Fibroblast of skin of right quadriceps (primary cell): ENCODE measurements at places on chromosomes 3 and 15.

DNA sequence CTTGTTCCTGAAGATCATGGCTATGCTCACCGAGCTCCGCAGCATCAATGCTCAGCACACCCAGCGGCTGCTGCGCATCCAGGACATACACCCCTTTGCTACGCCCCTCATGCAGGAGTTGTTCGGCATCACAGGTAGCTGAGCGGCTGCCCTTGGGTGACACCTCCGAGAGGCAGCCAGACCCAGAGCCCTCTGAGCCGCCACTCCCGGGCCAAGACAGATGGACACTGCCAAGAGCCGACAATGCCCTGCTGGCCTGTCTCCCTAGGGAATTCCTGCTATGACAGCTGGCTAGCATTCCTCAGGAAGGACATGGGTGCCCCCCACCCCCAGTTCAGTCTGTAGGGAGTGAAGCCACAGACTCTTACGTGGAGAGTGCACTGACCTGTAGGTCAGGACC, 35.2 kb downstream of the NR1I2 start:
- no peak for DNase-seq

GRCh38 chr3:197196192-197196591, 102.2 kb downstream of the DLG1 start:
- DNase-seq, result no peak

DNA sequence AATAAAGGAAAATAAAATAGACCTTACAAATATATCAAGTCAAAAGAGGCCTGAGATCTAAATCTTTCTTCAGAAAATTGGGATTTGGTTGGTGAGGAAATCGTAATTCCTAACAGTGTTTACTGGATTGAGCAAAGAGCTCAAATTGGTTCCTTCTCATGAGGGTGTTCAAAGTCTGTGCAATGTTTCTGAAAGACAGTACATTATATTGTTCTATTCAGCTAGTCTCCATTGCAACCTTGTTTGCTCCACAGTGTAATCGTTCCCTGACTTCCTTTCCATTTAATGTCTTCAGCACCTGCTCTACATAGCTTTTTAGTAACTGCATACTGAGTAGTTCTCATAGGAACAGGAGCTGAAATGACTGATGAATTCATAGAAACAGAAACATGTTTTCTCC, 326.8 kb downstream of the SUCLG2 start:
- DNase-seq, result no peak

GRCh38 chr15:52134502-52135144, 22.0 kb upstream of the BCL2L10 start:
- DNase-seq, result no peak

DNA sequence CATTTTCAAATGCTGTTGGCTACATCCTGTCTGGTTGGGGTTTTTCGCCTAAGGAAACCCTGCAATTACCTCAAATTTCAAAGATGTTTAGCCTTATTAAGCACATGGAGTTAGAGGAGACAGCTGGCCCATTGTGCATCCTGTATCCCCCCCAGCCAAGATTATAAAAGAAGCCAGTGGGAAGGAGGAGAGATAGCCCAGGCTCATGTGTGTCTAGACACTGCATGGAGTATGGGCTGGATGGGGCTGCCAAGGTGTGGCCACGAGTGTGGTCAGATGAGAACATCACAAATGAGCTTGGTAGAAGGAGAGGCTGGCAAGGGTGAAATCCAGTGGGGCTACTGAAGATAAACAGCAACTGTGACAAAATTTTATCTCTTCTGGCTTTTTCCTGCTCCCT, 270.0 kb upstream of the TBC1D5 start:
- DNase-seq, result no peak

DNA sequence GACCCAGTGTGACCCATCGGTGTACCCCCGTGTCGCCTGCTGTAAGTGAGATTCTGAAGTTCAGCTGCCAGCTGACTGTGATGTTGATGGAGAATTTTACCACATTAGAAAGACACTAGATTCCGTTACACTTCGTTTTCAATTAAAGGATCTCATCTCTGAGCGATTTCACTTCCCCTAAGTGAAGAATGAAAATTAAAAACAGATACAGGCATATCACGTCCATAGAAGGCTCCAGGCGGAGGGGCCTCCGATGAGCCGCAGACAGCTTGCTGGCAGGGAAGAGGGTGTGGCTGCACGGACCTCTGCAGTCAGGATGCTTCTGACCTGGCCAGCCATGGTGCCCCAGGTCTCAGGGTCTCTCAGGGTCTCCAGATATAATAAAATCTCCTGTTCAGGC, 6.6 kb upstream of the CPN2 start:
- DNase-seq, result peak; percentile 48

- peak; percentile 35 for DNase-seq
These were observed 296.6 kb downstream of the SUCLG2 start for GRCh38 chr3:67357610-67358458.

- DNase-seq, result peak; percentile 76
These were observed 2.2 kb downstream of the RBP1 start for GRCh38 chr3:139537361-139537760.

DNA sequence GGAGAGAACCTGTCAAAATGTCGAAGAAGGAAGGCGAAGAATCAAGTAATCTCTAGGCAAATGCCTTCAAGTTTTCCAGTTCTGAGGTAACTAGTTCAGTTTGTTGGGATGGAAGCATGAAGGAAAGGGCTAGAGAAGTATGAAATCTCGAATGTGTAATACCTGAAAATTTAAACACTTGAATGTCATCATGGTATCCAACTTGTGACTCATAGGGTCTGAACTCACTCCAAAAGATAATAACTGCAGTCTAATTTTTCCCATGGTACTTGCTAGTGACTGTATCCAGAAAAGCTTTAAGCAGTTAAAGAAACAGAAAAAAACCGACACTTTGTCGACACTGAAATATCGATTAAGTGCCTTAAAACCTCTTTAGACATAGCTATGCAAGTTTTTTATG, 102.9 kb upstream of the CHRM5 start:
- DNase-seq, result peak; percentile 43

- peak; percentile 18 for DNase-seq
These were observed 32.0 kb downstream of the AP4E1 start for GRCh38 chr15:50940506-50940905.

- DNase-seq, result no peak
These were observed 2.1 kb downstream of the TIGIT start for GRCh38 chr3:114295946-114296345.

DNA sequence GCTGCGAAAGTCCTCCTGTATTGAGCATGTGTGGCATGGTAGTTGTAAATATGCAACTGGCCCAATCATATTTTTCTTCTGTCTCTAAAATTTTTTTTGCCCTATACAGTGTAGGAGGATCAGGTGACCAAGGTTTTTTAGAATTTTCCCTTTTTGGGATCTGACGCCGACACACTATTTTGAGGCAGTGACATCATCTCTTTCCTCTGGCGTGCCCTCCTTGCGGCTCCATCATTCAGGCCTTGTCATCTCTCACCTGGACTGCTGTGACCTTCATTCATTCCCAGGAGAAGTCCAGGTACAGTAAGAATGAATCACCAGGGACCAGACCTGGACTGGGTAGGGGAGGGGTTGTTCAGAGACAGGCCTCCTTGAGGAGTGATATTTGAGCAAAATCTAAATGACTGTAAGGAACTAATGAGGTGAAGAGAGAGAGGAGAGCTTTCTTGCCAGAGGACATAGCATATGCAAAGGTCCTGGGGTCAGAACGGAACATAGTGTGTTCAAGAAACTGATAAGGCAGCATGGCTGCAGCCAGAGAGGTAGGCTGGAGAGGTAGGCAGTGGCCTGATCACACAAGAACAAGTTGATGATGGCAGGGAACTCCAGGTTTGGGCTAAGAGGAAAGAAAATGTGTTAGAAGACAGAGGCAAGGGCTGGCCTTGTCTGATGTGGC, 38.7 kb downstream of the ARNT2 start:
- DNase-seq, result no peak

DNA sequence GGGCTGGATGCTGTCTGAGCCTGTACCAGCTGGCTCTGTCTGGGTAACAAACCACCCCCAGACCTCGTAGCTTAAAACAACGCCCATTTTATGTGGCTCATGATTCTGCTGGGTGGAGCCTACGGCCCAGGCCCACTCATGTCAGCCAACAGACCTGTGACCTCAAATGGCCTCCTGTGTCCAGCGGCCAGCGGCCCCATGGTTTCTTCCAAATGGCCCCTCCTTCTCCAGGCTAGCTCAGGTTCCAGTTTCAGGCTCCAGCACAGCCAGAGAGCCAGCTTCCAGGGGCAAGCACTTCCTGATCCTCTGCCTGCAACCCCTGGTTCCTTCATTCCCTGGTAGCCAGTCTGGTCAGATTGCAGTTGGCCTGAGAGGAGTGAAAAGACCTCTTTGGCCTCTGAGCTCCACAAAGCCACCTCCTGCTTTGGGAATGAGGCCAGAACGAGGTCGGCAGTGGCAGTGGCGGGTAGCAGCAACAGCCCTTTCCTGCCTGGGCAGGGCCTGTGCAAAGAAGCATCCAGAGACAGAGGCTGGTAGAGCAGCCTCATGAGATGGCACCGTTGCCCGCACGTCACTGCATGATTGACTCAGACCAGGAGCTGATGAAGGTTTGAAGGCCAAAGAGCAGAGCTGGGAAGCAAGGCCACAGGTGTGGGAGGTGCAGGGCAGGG, 21.0 kb upstream of the PLXNA1 start:
- no peak for DNase-seq

DNA sequence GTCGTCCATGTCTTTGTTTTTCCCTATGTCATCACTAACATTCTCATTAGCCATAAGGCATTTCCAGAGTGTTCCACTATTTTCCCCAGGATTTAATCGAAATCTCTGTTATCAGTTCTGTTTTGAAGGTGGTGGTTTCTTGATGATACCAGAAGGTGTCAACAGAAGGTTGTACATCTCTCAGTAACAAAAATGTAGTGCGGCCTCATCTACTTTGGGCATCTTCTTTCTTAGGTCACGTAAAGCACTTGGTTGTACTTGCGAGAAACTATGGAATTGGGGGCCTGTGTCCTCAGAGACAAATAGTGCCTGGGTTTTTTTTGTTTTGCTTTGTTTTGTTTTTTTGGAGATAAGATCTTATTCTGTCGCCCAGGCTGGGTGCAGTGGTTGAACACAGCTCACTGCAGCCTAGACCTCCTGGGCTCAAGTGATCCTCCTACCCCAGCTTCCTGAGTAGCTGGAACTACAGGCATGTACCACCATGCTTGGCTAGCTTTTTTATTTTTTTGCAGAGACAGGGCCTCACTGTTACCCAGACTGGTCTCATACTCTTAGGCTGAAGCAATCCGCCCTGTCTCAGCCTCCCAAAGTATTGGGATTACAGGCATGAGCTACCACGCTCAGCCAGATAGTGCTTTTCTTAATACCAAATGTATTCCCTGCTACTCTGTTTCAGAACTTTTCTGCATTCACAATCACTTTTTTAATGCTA, 61.2 kb upstream of the FURIN start:
- DNase-seq, result peak; percentile 18

DNA sequence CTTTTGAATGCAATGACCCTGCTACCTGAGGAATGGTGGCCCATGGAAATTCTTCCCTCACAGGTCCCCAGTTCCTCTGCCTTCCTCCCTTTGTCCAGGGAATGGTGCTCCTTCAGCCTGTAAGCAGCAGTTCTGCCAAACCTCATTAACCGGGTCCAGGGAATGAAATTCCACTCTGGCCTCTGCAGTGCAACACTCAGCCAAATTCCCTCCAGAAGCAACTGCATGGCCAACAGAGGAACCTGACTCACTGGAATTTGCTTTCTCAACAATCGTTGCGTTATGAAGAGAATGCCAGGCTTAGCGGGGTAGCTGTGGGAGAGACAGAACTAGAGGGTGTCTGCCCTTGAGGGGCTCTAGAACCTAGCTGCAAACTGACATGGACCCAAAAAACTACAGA, 449.4 kb upstream of the PROK2 start:
- DNase-seq, result peak; percentile 73

DNA sequence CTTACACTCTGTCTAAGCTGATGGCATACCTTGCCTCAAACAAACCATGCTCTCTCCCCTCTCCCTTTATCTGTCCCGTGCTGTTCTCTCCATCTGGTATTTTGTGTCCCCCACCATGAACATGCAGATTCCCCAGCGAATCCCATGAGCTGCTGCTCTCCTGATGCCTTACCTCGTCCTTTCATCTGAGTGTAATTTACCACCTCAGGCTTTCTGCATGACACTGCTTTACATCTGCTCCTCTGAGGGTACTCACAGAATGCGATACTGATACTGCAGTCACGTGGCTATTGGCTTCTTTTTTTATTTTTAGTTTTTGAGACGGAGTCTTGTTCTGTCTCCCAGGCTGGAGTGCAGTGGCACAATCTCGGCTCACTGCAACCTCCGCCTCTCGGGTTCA, 341.7 kb downstream of the PTPRG start:
- DNase-seq, result no peak

DNA sequence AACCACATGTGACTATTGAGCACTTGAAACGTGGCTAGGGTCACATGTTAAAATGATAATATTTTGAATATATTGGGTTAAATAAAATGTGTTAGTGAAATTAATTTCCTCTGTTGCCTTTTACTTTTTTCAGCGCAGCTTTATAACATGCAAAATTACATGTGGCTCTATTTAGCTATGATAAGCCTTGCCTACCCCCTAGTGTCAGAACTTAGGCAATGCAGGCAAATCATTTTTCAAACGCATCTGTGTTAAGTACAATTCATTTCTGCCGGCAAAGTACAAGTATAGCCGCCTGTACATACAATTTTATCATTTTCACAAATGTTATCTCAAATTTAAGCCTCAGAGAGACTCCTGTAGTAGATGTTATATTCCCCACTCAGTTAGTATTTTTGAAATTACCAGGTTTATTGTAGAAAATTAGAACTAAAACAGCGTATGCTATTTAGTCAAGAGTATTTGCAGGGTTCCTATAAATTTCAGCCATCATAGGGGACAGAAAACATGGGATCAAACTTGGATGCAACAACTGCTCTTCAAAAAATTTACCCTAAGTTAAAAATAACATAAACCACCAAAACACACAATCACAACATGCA, 56.1 kb downstream of the TAFA4 start:
- DNase-seq, result peak; percentile 48

GRCh38 chr15:92645731-92646130, 9.8 kb downstream of the FAM174B start:
- DNase-seq, result no peak

GRCh38 chr3:7209098-7209497, 348.2 kb downstream of the GRM7 start:
- DNase-seq, result no peak

DNA sequence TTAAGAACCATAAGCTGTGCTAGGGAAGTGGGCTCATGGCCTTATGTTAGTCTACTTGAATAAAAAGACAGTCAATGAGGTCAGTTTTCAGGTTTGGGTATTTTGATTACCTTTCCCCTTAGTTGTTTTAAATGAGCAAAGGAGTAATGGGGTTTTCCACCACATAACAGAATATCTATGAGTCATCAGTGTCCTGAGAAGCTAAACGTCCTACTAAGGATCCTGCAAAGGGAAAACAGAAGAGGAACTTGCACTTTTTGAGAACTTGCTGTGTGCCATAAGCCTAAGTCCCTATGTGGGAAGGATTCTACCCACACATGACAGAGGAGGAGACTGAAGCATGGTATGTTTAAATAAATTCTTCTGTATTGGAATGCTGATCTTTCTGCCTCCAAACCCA, 292.8 kb upstream of the TMC3 start:
- DNase-seq, result peak; percentile 1

- DNase-seq, result no peak
These were observed 36.0 kb downstream of the TSPAN3 start for GRCh38 chr15:77034695-77035489.
